Posterior vena cava (tissue), 2 donors: ENCODE measurements at places on chromosomes 12 and 14. TPM values are rescaled to one million over a fixed set of nuclear protein-coding genes. Genes with fewer than 3 reads are reported as not detected.

GRCh38 chr14:78103271-78103670 is 66.9 kb upstream of the NRXN3 start:
- DNase-seq: no peak

- DNase-seq: no peak
Observed at GRCh38 chr12:127822809-127823411, 444.1 kb upstream of the TMEM132C start.

GRCh38 chr12:104825408-104825807 is 132.7 kb downstream of the SLC41A2 start:
- no peak for DNase-seq

DNA sequence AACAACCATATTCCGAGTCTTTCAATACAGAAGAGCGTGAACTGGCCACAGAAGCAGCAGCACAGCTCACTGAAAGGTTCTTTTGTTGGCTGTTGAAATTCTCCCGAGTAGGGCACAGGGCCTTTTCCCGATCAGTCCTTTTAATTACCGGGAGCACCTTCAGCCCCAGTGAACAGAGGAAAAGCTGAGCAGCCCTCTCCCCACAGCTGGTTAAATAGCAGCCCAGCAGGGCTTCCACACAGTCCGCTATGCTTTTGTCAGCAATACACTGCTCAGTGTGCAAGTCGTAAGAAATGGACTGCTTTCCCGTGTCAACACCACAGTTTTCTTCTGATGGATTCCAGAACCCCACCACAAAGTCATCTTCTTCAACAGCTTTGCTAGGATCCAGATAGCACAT is 61.3 kb downstream of the DICER1 start:
- DNase-seq: no peak

- DNase-seq: no peak
Observed at GRCh38 chr12:52796839-52797528, 1.1 kb upstream of the KRT3 start.

- DNase-seq: no peak
Observed at GRCh38 chr14:68401855-68402254, 391.0 kb downstream of the ZFP36L1 start.

GRCh38 chr12:82600379-82600778 is 86.3 kb upstream of the TMTC2 start:
- DNase-seq: no peak

Gene SMOC1
- total RNA-seq: 28.9 TPM

Gene HOXC5
- 5.6 TPM for total RNA-seq

Gene GLT8D2
- 12.4 TPM for total RNA-seq

Gene ANKRD33
- total RNA-seq: not detected
